Activated CD8-positive, alpha-beta memory T cell treated with anti-CD3 and anti-CD28 coated beads for 1 hour (primary cell): ENCODE measurements at places on chromosomes 5 and 9.

- no peak for DNase-seq
These were observed 300.5 kb downstream of the ARL15 start for GRCh38 chr5:54009828-54010227.

DNA sequence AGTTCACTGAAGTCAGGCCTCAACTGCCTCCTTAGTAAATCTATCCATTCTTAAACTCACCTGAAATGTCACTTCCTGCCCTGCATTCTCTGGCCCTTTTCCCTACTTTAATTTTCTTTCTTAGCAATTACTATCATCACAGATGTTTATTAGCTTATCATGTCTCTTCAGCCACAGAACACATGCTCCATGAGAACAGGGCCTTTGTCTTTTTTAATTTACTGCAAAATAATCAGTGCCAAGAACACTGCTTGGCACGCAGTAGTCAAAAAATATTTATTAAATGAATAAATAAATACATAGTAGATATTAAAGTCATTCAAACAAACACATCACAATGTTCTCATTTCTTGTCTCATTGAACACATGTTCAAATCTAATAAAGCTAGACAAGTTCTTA is 46.2 kb downstream of the SKIC3 start:
- DNase-seq, result no peak

DNA sequence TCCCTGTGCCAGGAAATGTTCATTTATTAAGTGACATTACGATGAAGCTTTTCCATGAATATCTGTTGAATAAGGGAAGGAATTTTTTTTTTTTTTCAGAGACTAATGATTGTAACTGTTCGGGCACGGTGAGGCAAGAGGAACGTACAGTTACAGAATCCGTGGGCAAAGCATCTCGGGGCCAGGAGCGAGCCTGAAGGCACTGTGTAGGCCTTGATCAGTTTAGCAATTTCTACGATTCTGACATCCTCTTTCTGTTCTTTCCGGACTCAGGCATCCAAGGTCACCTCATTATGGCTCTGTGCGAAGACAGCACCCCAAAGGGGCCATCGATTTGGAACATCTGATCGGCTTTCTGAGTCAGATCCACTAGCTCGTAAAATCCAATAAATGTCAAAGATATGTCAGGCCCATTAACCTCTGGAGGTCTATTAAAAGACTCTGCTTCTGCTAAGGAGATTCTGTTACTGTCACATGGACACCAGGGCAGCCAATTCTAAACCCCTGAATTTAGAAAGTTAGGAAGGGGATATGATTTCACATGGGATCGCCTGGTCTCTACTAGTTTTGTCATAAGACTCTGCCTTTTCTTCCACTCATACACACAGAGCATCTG is 41.4 kb upstream of the BOD1 start:
- no peak for DNase-seq

- DNase-seq, result no peak
These were observed 155.9 kb downstream of the NR2F1-AS1 start for GRCh38 chr5:93425096-93425495.

GRCh38 chr5:113379936-113380806 is 54.6 kb downstream of the TSSK1B start:
- no peak for DNase-seq

DNA sequence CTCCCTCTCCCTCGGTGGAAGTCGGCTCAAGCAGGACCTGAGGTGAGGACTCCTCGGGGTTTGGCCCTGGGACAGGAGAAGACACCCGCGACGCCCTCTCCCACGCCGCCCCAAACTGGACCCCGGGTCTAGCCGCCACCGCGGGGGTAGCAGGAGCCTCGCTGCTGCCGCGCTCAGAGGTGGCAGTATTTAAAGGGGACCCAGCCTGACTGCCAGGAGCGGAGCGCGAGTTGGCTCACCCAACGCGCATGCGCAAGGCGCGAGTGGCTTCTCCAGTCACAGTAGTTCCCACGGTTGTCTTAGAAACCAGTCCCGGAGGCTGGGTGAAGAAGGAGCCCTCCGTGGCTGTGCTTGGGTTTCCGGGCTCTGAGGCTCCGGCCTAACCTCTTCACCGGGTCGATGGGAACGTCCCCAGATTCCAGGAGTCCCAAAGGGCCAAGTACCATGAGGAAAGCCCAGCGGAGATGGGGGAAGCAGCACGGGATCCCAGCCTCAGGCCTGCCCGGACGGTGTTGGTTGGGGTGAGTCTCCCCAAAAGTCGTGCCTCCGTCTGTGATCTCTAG is 477.8 kb downstream of the SPATA31A7 start:
- no peak for DNase-seq

- no peak for DNase-seq
These were observed 196.4 kb upstream of the PTGER4 start for GRCh38 chr5:40483316-40483715.

- no peak for DNase-seq
These were observed 50.9 kb downstream of the KCNIP1 start for GRCh38 chr5:170554521-170555267.

- no peak for DNase-seq
These were observed 559.0 kb upstream of the RGMB start for GRCh38 chr5:98214240-98215051.

DNA sequence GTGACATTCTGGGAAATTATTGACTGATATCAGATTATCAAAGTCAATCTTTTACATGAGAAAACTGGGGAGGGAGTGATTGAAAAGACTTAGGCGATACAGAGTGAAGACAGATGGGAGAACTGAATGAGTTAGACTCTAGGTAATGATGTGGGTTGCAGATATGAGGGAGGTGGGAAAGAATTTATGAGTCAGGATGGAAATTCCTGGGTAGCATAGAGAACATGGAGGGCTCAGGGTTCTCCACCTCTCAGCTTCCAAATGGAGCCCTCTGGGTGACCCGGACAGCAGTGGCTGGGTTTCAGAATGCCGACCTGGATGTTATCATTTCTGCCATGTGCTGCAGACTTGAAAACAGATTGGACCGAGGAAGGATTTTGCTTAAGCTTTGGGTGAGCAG is 75.4 kb upstream of the SHB start:
- DNase-seq, result no peak
